LNCaP clone FGC (cell line): ENCODE measurements at places on chromosomes 12 and 14.

GRCh38 chr14:68894802-68895703 lies 84.0 kb downstream of the ACTN1 start:
- DNase-seq: no peak

GRCh38 chr12:14886271-14886670 lies 617 bp upstream of the MGP start:
- no peak for DNase-seq

DNA sequence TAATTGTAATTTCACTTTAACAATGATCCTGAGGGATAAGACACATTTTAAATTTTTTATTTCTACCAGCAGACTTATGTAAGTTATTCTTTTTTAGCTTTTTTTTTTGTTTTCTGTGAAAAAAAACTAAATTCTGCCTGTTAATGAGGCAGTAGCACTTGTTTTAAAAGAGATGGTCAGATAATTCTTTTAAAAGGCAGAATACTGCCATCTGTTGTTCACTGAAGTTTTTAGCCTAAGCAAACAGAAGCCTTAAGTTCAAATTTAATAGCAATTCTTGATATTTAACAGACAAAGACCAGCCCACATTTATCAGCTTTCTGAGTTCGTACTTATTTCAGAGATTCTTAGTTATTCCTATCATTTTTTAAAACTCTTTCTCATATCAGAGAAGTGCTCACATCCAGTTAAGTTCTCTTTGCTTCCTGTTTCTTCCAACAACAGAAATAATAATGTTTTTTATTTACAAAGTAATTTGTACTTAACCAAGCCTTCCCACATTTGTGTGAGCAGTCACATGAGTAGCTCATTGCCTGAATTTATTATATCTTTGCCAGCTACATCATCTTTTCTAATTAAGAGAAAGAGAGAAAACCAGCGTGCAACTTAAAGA lies 93.4 kb upstream of the SLCO1C1 start:
- DNase-seq: peak; percentile 45

- DNase-seq: no peak
These were observed 1.5 kb downstream of the PNMA1 start for GRCh38 chr14:73712540-73713180.
